ENCODE measurements at places on chromosomes 12 and 14. TPM values are rescaled to one million over a fixed set of nuclear protein-coding genes. Genes with fewer than 3 reads are reported as not detected.

Gene BBOF1
- total RNA-seq = 0.31 TPM

Gene YLPM1
- 29.6 TPM for total RNA-seq

Gene ATL1
- total RNA-seq = 1.9 TPM

Gene PPP1R36
- total RNA-seq = 0.28 TPM

Gene KRT6C
- not detected for total RNA-seq

Gene TOMM20L
- not detected for total RNA-seq

Gene DIO3
- total RNA-seq = 0.85 TPM

Gene KIAA0586
- 20.4 TPM for total RNA-seq

Gene CLEC4D
- total RNA-seq = 0.07 TPM

Gene RNASE4
- 15.8 TPM for total RNA-seq

Gene RAB15
- 43.9 TPM for total RNA-seq

Gene MSI1
- total RNA-seq = 31.8 TPM

Gene ANKLE2
- total RNA-seq = 51.4 TPM

Gene PLA2G1B
- total RNA-seq = not detected

- DNase-seq = no peak
Measured at GRCh38 chr12:13570005-13570694, 373.6 kb downstream of the EMP1 start.

GRCh38 chr14:72559202-72559601 lies 334.7 kb downstream of the DPF3 start:
- DNase-seq = no peak

- no peak for DNase-seq
Measured at GRCh38 chr14:100789460-100790417, 36.2 kb upstream of the MEG3 start.

DNA sequence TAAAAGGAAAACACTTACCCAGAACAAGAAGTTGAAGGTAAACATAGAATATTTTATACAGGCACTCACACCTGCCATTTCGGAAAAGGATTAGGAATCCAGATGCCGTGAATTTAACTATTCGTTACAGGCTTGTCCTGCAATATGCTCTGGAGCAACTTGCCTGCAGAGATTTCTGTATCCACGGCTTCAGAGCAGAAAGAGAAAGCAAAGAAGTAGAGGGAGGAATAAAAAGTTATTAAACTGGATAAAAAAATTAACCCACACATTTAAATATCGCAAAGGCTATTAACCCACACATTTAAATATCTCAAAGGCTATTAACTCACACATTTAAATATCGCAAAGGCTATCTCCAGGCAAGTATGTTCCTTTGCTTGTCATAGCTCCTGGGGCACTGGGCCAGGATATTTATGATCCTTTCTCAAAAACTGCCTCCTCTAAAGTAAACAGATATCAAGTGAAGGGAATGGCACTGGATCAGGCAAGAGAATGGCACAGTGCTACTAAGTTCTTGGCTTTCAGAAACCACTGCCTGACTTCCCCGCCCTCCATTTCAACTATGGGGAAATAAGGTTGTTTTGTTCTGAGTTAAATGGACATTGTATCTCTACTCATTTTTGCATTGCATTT lies at the start of gene TSPAN8:
Gene TSPAN8 (minus strand): TSS at position 399 of the 633 bp plus-strand sequence. CDS start 321 bp downstream, at position 78.
- DNase-seq = no peak

DNA sequence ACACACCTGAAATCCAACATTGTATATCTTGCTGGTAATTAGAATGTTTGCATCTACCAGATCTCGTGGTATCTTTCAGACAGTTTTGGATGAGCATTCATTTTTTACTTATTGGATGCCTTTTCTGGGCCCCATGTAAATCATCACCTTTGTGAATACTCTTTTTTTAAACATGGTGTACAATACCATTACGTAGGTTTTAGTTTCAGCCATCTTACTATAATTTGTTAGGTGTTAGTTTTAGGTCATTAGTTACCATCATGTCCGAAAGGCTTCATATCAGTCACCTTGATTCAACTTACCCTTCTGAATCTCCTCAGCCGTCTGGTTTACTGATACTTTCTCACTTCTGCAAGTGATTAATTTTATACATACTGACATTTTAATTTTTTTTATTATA lies 5.3 kb downstream of the EIF2S1 start:
- no peak for DNase-seq

DNA sequence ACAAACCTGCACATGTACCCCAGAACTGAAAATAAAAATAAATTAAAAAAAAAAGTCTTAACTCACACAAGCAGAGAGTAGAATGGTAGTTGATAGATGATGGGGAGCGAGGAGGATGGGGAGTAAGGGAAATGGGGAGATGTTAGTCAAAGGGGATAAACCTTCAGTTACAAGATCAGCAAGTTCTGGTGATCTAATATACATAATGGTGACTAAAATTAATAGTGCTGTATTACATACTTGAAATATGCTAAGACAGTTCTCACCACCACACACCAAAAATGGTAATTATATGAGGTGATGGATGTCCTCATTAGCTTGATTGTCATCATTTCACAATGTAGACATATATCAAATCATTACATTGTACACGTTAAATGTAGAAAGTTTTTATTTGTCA lies 3.2 kb upstream of the C12orf42 start:
- DNase-seq = no peak

- DNase-seq = no peak
Measured at GRCh38 chr12:79295572-79295971, 395.2 kb downstream of the PAWR start.

DNA sequence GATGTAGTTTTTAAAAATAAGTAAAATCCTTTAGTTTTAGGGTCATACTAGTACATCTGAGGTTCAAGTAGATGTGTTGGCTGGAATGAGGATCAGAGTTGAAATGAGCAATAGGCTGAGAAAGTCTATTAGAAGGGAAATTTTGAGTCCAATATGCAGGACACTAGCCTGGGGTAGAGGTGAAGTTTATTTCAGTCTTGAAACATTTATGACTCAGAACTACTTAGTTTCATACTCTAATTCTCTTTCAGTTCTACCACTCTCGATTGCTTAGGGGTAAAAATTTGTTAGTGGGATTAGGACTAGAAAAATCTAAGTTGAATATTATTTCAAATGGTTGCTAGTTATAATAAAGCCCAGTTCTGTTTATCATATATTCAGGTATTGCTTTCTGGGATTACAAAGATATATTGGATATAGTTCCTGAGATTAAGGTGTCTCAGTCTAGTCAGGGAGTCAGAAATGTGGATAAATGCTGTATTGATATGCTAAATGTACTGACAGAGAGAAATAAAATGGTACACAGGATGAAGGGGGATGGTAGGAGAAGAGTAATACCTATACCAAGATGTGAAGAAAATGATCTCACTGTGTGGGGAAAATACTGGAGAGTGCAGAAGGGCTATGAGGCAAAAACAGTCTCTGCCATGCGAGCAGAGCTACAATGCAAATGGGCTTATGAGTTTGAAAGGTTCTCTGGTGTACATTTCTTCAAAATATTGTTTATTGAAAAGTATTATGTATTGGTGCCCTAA lies 395.8 kb upstream of the FBXO33 start:
- DNase-seq = no peak

DNA sequence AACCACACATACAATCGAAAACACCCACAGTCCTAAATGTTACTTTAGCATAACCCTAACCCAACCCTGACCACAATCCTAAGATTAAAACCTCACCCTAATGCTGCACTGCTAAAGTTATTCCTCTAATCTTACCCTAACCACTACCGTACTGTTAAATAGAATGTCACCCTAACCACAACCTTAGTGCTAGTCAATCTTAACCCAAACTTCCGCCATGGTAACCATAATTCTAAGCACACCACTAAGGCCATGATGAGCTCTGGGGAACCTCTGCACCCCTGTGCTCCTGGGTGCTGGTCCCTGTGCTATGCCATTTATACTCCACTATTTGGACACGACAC lies 38.0 kb downstream of the LTBP2 start:
- no peak for DNase-seq

DNA sequence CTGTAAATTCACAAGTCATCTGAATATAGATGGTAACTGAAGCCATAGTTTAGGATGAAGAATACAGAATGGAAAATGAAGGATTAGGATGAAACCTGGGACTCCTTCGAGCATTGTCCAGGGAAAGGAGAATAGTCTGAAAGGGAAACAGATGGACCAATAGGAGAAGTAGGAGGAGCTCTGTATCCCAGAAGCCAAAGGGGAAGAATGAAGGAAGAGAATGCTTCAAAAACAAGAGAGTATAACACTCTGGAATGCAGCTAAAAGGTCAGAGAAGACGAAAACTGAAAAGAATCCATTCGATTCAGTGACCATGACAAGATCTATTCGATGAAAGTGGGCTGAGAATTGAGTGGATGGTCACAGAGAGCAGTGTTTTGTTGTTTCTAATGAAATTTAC lies 1.0 kb downstream of the GMFB start:
- peak; percentile 58 for DNase-seq

GRCh38 chr14:45251912-45252311 lies 1.1 kb downstream of the MIS18BP1 start:
- DNase-seq = no peak

DNA sequence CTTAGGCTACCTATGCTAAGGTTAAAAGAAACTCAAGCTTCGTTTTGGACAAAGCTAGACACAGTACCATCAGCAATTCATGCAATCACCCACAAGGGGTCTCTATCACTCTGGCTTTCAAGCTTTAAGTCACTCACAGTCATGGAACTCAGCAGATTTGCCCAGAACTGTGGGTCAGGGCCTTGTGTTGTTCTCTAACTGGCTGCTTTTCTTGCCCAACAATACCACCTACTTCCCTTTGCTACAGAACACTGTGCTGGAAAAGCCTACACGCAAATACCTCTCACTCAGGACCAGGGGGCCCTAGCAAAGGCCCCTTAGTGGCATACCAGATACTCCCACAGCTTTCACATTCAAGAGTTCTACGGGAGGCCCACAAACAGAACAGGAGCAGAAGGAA lies 9.1 kb downstream of the NEMP1 start:
- peak; percentile 69 for DNase-seq

DNA sequence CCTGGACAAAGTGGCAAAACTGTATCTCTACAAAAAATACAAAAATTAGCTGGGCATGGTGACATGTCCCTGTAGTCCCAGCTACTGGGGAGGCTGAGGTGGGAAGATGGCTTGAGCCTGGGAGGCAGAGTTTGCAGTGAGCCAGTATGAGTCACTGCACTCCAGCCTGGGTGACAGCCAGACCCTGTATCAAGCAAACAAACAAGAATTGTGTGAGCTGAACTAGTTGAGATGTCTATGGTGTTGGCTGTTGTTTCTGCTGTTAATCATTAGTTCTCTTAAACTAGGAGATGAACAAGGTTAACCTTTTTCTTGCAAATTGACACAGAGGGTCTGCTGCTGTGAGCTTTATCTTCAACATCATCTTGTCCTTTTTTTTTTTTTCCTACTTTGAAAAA lies 23.6 kb downstream of the RASSF3 start:
- no peak for DNase-seq

DNA sequence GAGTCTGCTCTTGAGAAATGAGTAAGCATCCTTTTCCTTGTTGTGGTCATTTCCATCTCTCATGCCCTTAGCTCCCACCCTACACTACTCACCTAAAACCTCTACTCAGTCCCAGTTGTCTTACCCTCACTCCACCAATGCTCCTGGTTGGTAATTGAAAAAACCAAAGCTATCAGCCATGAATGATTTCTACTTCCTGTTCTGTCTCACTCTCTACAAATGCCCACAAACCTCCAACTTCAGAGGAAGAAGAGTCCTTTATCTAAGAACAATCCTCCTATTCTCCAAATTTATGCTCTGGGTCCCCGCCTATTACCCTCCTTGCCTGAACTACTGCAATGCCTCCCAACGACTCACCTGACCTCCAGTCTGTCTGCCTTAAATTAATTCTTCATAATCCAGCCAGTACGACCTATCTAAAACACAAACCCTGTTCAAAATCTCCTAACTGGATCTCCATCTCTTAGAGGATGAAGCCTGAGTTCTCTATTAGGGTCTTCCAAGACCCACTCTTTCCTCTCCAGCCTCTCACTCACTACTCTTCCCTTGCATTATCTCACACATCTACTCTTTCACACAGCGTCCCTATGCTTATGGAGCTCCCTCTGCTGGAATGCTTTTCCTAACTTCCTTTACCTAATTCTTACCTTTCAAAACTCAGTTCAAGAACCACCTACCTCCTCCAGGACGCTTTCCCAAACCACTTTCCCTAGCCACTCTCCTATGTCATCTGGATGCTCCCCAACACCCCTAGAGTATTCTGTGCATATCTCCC lies 2.2 kb downstream of the DHRS1 start:
- peak; percentile 75 for DNase-seq

DNA sequence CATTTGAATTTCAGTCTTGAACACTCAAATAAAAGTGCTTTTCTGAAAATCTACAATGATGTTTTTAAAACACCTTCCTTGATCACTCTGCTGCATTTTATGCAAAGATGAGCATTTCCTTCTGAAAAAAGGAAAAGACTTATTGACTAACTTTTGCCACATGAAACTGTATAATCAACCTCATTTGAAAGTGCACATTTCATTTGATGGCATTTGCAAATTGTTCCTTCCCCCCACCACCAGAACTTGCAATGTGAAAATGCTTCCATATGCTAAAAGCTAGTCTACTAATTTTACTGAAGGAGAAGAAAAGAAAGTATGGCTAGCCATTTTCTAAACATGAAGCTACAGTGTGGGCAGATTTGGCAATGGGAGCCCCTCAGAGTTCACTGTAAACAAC lies 159.2 kb downstream of the RAD51B start:
- no peak for DNase-seq

DNA sequence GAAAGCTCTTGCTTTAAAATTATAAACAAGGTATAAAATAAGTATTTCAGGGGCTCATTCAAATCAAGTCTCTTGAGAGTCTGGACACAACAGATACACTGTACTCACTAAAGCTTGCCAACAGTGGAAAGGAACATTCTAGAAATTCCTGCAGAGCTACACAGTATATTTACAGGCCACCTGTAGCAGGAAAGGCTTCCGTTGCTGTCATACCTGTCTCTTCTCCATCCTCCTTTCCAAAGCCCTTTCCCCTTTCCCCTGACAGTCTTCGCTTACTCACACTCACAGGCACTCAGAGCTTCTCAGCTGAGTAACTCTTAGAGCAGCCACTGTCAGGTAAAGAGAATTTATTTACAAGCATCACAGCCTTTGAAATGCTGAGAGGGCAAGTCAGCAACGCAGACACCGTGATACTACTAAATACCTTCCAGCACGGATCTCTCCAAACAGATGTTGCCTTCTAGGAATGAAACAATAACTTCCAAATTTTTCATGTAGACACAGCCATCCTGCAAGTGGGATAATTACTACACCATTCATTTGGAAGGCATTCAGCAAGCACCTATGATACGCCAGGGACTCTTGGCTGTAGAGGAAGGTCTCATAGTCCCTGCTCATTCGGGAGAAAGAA lies 167.9 kb downstream of the FOXN3 start:
- DNase-seq = no peak

GRCh38 chr14:76672123-76672522 lies 89.1 kb upstream of the VASH1 start:
- no peak for DNase-seq

- DNase-seq = no peak
Measured at GRCh38 chr12:116261525-116262100, 15.9 kb downstream of the MED13L start.

- DNase-seq = no peak
Measured at GRCh38 chr14:29030121-29030520, 263.5 kb downstream of the FOXG1 start.

- DNase-seq = no peak
Measured at GRCh38 chr14:86003998-86004397, 474.1 kb downstream of the FLRT2 start.

All from H7 (cell line).